Ovary (tissue), 10 donors: ENCODE measurements at places on chromosomes 7 and 10.

DNA sequence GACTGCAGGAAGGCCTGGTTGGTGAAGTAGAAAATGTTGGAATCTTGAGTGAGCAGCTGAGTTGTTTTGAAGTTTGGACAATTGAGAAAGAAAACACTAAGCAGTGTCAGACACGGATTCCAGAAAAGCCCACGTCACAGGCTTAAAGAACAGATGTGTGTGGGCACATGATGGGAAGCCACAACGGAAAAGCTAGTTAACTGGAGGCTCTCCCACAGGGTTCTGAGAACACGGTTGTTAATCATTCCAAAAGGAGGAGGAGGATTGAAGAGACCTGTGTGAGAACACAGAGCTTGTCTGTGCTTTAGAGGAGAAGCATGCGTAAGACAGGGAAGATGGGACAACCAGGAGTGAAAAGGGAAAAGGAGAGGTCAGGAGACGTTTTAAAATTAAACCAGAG is 42.6 kb downstream of the SHH start:
- DNase-seq: no peak

DNA sequence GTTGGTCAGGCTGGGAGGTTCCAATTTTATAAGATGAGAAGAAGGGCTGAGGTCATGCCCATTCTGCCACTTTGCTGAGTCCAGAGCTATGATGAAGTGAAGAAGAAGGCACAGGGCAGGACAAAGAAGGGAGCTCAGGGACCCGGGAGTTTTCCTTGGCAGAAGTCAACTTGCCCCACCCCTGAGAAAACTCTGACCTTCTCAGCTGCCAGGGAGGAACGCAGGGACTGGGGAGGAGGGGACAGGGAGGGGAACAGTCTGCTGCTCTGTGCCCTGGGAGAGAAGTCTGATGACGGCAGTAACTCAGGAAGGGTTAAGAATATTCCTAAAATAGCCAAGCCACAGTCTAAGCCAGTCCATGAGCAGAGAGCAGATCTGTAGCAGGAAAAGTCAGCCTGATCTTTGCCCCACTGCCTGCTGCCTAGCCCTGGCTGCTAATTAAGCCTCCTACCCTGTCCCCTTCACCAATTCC is 11.7 kb downstream of the ADIRF start:
- peak; percentile 41 for DNase-seq

- DNase-seq: no peak
These were observed 214.8 kb upstream of the MAGI2 start for GRCh38 chr7:79668292-79668691.

DNA sequence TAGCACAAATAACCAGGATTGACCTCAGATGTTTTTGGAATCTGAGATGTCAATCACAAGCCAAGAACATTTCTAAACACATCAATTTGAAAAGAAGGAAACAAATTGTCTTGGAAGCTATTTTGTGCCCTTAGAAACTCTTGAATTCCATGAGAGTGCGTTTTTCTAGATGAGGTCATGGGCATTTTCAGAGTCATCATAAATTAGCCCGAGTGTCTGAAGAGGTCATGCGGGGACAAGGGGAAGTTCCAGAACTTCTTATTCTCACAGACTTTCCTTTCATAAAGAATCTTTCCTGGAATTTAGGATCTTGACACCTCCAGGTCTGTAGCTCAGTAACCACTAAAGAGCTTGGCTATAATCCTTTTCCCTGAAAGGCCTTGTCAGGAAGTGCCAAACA is 28.2 kb downstream of the IL2RA start:
- DNase-seq: no peak

GRCh38 chr10:17100586-17100985 is 29.0 kb downstream of the CUBN start:
- no peak for DNase-seq

GRCh38 chr7:47358944-47359588 is 222.8 kb downstream of the TNS3 start:
- no peak for DNase-seq

GRCh38 chr7:127383123-127383835 is 9.2 kb downstream of the ZNF800 start:
- no peak for DNase-seq

- DNase-seq: no peak
These were observed 55.1 kb downstream of the PDZD8 start for GRCh38 chr10:117320050-117320665.

- DNase-seq: no peak
These were observed 26.3 kb downstream of the PRKAG2 start for GRCh38 chr7:151850491-151851124.

GRCh38 chr7:25402532-25402931 is 174.2 kb upstream of the NPVF start:
- no peak for DNase-seq

- no peak for DNase-seq
These were observed at the start of gene GDF10 for GRCh38 chr10:47299611-47300428. TSS of gene GDF10 (plus strand) at chr10:47300197. CDS start at chr10:47300652, 455 bp downstream.

DNA sequence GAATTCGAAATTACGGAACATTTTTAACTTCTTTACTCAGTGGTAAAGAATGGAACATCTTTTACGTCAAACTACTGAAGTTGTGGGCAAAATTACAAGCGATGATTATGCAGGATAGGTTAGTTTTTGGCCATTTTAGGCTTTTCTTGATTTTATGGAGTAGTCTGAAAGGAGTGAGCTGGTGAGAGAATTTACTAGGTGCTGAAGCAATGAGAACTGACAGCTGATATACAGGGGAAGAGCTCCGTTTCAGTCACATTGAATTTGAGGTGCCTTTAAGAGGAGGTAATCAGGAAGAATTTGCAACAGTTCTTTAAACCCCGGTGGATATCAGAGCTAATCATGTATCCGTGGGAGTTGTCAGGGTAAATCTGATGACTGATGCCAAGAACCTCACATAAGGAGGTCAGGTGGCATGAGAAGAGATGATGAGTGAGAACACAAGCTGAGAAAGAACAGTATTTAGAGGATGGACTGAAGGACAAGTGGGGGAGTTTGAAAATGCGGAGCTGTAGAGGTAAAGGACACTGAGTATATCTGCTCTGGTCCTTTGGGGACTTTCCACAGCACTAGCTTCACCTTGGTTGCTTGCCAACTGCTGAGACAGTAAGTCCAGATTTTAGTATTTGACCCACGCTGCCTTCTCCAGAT is 104.3 kb downstream of the AHR start:
- no peak for DNase-seq

GRCh38 chr10:14820010-14820774 is 17.6 kb downstream of the CDNF start:
- DNase-seq: no peak

GRCh38 chr7:126362746-126363145 is 890.0 kb downstream of the GRM8 start:
- DNase-seq: no peak

GRCh38 chr10:110803830-110804338 is 67.8 kb upstream of the PDCD4 start:
- DNase-seq: peak; percentile 74

- peak; percentile 73 for DNase-seq
These were observed 136.5 kb upstream of the NAMPT start for GRCh38 chr7:106421181-106421762.

GRCh38 chr10:59057345-59057744 is 119.1 kb upstream of the PHYHIPL start:
- no peak for DNase-seq

GRCh38 chr7:25260862-25261494 is 32.7 kb upstream of the NPVF start:
- no peak for DNase-seq

DNA sequence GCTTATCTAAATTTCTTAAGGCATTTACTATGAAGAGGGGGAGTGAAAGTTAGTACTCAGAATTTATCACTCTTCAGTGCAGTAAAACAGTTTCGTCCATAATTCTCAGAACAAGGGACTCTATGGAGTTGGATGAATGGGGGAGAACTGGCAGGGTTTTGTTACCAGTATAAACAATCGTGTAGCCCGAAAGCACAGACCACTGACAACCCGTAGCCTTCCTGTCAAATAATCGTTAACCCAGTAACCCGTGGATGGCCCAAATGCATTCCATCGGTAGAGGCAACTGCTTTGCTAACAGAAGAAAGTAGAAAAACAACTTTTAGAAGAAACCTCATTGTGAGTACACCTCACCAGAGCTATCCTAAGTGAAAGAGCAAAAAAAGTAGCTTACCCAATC is 583.9 kb downstream of the NXPH1 start:
- DNase-seq: no peak

GRCh38 chr7:105230486-105230885 is 158.2 kb downstream of the SRPK2 start:
- no peak for DNase-seq

- peak; percentile 44 for DNase-seq
These were observed 60.3 kb upstream of the NFKB2 start for GRCh38 chr10:102335184-102335583.

- DNase-seq: no peak
These were observed 8.2 kb upstream of the MTPAP start for GRCh38 chr10:30357075-30357801.

GRCh38 chr10:123433539-123433938 is 232.6 kb upstream of the GPR26 start:
- DNase-seq: no peak

DNA sequence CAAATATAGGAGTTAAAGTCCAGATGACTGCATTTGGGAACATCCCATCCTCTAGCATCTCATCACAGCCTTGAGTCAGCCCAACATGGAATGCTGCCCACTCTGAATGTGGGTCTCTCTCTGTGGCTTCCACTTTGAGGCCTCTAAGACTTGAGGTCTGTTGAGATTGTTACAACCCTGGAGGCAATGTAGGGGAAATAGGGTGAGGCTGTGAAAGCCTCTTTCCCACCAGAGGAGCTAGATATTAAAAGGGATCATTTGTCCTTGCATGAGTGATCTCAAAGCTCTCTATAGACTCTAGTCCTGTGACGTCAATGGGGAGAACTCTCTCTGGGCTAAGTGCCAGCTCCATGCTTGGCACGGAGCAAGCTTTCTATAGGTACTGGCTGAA is 6.4 kb upstream of the GOLGA7B start:
- no peak for DNase-seq

- DNase-seq: no peak
These were observed 1.7 kb upstream of the SYCE1 start for GRCh38 chr10:133567119-133567518.

- DNase-seq: no peak
These were observed 717.5 kb upstream of the LRRN3 start for GRCh38 chr7:110373416-110373815.
